Activated effector memory CD4-positive, alpha-beta T cell treated with anti-CD3 and anti-CD28 coated beads, Interleukin-2, amount 50 U/mL, for 16 hours (primary cell): ENCODE measurements at places on chromosomes 3 and 15.

GRCh38 chr3:142888481-142889211 is at the start of gene PCOLCE2:
PCOLCE2 (minus strand) TSS chr3:142889083; CDS start chr3:142888896, 187 bp downstream.
- no peak for DNase-seq

GRCh38 chr15:78751602-78751979 is 59.7 kb downstream of the ADAMTS7 start:
- DNase-seq, result no peak

- no peak for DNase-seq
Observed at GRCh38 chr3:57093971-57094535, 33.6 kb downstream of the SPATA12 start.

DNA sequence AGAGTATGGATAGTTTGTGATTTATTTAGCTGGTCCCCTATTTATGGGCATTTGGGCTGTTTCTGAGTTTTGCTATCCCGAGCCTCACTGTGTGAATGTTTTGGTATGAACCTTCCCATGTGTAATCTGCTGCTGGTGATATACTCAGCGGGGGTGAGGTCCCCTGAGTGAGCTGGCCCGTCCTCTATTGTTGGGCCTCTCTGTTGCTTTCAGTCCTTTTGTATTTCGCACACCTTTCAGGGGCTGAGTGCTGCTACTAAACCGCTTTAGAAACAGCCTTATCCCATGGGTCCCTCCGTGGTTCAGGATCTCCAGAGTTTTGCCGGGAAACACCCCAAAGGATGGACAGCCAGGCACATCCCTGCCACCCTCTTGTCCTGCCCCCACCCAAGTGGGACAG is 94.5 kb downstream of the WNT7A start:
- no peak for DNase-seq

DNA sequence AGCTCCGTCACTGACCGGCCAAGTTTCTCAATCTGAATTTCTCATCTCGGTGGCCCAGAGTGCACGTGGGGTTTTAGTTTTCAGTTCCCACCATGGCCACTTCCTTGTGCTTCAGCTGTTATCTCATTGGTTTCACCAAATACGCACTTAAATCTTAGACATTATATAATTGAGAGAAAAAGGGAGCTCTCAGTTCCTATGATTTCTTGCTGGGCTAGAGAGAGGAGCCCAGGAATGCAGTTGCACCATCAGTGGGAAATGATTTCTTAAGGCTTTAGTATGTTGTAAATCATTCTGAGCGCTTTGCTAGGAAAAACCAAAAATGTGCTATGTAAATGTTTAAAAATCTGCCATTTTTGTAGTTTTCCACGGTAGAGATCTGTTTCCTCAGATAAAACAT is 53.2 kb downstream of the OXNAD1 start:
- DNase-seq, result no peak

DNA sequence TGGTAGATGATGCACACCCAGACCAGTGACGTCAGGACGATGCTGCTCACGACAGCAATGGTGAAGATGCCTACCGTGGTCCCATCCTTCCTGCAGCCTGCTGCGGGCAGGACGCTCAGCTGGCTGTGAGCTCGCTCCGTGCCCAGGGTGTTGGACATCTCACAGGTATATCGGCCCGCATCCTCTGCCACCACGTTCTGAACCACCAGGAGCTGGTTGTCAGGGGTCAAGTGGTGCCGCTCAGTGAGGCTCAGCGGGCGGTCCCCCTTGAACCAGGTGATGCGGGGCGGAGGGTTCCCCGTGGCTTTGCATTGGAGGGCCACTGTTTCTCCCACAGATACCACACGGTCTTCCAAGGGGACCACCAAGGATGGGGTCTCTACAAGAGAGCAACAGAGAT is 117.8 kb downstream of the LRIG1 start:
- DNase-seq, result no peak

DNA sequence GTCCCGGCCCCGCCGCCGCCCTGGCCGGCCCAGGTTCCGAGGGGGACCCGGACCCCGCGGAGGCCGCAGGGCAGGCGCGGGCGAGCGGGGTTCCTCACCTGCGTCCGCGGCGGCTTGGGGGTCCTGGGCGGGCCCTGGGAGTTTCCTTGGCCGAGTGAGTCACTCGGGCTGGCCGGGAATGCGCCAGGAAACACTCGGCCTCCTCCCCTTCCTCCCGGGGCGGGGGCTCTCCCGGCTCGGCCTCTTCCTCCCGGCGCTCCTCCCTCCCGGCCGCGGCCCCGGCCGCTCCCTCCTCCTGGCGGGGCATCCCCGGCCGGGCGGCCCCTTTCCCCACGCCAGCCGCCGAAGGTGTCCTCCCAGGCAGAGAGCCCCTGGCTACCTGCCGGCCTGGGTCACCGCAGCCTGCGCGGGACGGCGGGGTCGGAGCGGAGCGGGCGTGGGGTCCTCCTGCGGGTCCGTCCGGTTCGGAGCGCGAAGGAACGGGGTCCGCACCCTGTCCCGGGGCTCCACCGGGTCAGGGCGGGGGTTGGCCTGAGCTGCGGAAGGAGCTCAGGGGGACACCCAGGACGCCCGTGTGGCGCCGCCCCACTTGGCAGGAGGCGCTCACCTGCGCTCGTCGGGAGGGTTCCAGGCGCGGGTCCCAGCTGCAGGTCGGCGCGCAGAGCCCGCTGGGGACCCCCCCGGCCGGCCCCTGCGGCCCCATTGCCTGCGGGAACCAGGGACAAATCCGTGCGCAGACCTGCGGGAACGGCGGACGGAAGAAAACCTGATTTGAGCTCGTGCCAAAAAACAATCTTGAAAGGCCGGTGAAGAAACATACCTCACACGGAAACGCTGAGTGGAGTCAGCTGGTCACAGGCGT is at the start of gene CYFIP1:
Gene CYFIP1, minus strand, starts transcription at position 180 of the 862 bp plus-strand sequence. CDS start 33,083 bp downstream, outside the sequence.
- DNase-seq, result peak; percentile 74

- no peak for DNase-seq
Observed at GRCh38 chr3:147699175-147699838, 290.1 kb downstream of the ZIC1 start.

DNA sequence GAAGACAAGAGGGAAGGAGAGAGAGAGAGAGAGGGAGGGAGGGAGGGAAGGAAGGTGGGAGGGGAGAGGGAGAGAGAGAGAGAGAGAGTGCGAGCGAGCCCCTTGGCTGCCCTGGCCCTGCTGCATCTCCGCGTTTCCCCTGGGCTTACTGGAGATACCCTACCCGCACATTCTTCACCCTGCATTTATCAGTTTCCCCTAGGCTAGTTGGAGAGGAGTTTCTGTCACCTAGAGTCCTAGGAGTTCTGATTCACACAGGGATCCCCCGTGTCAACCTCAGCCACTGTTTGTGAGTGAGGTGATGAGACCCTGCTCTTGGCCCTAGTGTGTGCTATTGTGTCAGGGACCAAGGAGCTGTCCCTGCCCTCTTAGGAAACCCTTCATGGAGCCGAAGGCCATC is 18.7 kb downstream of the BHLHE40 start:
- DNase-seq, result no peak

DNA sequence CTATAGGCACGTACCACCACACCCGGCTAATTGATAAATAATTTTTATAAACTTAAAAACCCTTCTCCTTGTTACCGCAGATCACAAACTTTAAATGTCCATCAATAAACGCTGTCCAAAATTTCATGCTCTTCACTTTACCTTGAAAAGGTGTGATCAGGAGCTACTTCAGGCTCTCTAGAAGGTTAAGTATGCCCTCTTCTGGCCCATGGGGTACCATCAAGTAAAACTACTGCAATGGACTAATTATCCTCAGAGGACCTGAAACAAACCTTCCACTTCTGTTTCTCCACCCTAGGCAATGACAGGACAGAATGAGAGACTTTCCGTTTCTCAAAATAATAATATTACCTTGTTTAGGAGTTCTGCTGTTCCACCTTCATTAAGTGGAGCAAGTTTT is 9.2 kb downstream of the LZTFL1 start:
- no peak for DNase-seq

GRCh38 chr15:45037936-45038335 is 14.9 kb downstream of the SORD start:
- DNase-seq, result no peak

DNA sequence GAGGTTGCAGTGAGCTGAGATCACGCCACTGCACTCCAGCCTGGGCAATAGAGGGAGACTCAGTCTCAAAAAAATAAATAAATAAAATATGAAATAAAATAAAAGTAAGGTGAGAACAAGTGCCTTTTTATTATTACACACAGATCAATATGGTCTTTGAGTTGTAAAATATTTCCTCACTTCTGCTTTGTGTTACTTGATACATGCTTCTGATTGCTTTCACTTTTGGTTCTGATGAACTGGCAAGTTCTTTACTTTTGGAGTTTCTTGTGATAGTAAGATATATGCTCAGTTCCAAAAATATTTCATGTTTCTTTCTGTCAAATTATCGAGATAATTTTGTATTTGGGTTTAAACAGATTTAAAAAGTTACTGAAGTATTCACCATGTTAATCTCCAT is 16.6 kb upstream of the GYG1 start:
- DNase-seq, result no peak

DNA sequence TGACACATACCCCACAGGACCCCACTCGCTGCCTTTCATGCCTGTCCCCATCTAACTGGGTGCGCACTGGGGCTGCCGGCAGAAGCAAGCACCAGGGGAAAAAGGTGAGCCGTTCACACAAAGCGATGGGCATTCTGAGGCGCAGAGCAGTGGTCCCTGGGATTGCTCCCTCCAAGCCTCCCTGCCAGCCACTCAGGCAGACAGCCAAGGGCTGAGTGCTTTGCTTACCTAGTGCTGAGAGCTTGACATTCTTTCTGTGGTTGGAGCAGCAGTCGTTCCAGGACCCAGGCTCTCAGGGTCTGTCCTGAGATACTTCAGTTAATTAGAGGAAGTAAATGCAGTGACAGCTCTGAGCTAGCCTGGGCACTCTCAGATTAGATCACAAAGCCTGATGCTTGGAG is 5.7 kb downstream of the ESYT3 start:
- no peak for DNase-seq

GRCh38 chr3:176359211-176359610 is 838.1 kb downstream of the TBL1XR1 start:
- DNase-seq, result no peak

DNA sequence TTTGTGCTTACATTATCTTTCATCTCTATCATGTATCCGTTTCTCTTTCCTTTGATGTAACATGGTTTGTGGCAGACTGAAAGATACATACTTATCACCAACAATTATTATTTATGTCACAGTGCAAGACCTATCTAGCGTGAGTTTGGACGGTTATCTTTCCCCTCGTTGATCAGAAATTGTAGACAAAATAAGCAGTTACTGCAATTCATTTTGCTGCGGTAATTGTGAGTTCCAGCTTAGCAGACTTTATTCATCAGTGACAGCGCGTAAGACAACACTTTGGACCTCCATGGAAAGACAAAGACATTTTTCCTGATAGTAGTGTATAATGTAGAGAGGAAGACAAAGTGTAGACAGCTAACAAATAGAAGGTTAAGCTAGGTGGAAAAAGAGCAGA is 51.0 kb upstream of the UTS2B start:
- no peak for DNase-seq

GRCh38 chr3:188780193-188781147 is 391.3 kb upstream of the TPRG1 start:
- no peak for DNase-seq

DNA sequence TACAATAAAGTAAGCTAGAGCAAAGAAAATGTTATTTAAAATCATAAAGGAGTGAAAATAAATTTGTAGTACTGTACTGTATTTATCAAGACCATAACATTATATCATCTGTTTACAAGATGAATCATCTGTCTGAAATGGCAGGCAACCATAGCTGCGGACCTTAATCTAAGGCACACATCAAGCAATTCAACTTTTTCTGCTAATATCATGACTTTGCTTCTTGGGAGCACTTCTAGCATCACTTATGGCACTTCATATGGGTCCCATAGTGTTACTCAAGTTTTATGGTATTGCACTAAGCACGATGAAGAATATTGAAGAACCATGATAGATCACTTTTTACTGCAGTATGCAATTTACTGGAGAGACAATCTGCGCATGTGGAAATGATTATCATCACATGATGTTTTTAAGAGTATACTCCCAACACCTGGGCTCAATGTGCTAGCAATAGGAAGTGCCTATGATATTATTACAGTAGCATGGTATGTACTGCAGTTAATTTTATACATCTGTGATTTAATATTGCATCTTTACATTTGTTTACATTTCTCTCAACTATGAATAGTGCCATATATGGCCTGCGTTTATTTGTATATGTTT is 137.7 kb upstream of the NECTIN3 start:
- no peak for DNase-seq

DNA sequence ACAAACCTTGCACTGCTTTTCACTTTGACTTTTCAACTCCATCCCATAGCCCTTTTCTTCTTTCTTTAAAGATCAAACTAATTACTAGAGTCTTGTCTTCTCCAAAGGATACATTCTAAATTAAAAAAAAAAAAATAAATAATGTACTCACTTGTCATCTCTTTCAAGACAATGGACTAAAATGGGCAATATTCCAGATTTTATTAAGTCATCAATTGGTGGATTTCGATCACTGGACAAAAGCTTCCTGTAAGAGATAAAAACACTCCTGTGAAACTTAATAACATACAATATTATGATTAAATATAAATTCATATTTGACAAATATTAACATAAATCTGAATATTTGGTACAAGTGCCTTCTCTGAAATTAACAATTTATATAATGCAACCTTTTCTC is 34.1 kb downstream of the KPNA4 start:
- DNase-seq, result no peak

GRCh38 chr3:118267588-118267987 is 767.1 kb downstream of the IGSF11 start:
- no peak for DNase-seq

DNA sequence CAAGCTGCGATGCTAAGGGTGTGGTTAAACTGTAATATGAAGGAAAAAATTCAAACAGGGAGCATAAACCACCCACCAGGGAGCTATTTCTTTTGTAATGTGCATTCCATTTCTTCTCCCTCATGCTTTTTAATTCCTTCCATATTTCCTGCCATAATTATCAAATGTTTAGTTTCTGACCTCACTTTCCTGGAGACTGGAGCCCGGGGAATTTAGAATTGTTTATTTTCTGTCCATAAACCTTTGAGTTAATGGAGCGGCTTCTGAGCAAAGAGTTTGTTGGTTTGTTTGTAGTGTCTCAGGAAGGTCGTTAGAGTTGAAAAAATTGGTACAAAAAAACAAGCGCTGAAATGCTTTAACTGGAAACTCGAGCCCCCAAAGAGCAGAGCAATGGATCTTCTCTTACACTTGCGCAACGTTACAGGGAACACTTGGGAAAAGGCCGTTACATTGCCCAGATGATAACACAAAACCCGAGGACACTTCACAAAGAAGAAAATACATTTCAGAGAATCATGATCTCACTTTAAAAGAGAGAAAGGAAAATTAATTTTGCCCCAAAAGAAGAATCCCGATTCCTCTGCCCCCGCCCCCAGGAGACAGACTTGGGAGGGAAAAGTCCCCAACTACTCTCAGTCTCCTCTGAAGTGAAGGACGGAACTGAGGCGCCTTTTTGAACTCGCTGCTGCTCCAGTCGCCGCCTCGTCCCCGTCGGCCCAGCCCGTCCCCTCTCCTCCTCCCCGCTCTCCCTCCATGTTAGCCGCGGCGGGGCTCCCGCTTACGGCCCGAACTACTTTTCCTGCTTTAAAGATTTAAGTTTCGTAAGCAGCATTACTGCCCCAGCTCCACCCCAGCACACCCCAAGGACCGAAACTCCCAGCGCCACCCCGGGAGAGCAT is 842 bp downstream of the FSTL1 start:
- DNase-seq, result no peak

- peak; percentile 55 for DNase-seq
Observed at GRCh38 chr3:52250122-52250521, 4.6 kb downstream of the PPM1M start.
